ENCODE measurements at places on chromosomes 1 and 21.

- no peak for DNase-seq
Observed at GRCh38 chr1:239677362-239677761, 291.0 kb downstream of the CHRM3 start.

- no peak for DNase-seq
Observed at GRCh38 chr1:245797592-245798348, 643.0 kb downstream of the KIF26B start.

- DNase-seq, result no peak
Observed at GRCh38 chr21:32803651-32804050, 32.1 kb upstream of the PAXBP1 start.

DNA sequence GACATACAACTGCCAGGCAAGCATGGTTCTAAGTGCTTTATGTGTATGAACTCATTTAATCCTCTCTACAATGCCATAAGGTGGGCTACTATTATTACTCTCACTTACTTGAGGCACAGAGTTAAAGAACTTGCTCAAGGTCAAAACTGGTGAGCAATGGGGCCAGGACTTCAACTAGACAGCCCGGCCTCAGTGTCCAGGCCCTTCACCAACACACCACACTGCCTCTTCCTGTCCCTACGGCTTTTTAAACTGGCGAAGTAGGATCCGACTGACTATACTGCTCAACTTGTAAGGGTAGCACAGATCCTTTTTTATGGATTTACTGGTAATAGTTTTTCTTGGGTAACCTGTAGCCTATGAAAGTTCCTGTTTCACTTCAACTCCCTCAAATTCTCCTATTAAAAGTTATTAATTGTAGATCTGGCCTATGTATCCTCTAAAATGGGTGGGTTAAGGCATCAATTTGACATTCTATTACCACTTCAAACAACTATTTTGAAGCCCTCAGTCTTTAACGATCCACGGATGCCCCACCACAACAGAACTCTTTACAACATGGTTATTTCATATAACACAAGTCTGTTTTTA, 4.3 kb downstream of the ERRFI1 start:
- DNase-seq, result no peak

DNA sequence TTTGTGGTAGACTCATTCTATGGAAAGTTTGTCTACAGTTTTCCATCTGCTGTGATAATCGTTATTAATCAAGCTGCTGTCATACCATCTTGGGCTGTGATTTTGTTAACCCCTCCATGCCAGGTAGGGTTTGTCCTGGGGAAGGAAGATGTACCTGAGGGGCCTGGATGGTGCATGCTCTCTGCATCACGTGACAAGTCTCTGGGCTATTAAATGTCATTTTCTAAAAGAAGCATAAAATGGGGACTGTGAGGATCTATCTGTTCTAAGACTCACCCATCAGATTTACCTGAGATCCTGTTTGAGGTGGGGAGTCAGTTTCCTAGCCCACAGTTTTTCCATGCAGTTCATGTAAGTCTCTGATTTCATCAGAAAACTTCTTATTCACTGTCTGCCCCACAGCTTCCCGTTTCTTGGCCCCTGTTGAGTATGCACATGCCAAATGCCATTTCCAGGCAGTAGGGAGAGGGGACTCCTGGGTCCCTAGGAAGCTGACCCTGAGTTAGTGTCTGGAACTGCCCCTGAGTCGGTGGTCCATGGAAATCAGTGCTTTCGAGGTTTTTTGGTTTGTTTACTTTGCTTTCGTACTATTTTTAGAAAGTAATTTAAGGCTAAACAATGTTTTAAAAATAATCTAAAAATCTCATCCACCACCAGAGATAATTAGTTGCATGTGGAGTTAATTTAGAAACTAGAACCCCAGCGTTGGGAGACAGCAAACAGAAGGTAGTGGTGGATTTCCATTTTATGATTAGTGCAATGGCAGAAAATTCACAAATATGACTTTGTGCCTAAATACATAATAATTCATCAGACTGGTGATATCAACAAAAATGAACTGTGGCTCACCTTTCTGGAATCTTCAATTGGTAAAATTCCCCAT, 46.7 kb downstream of the ZBTB18 start:
- no peak for DNase-seq

GRCh38 chr1:171739656-171740055, 2.2 kb downstream of the VAMP4 start:
- DNase-seq, result no peak

- no peak for DNase-seq
Observed at GRCh38 chr1:59298026-59298583, 1.2 kb downstream of the FGGY start.

DNA sequence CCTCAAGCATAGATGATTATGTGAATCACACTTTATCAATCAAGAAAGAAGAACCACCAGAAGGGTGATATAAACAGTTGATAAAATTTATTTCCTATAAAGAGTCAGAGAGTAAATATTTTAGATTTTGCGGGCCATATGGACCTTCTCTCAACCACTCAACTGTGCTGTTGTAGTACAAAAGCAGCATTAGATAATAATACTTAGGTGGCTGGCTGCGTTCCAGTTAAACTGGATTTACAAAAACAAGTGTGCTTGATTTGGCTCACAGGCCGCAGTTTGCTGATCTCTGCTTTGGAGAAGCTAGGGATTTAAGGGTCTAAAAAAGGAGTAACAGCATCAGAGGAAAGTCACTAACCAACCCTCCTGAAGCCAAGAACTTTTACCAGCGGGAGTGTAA, 1406.0 kb downstream of the KCNT2 start:
- no peak for DNase-seq

GRCh38 chr1:60283690-60284089, 210.1 kb upstream of the C1orf87 start:
- DNase-seq, result no peak

DNA sequence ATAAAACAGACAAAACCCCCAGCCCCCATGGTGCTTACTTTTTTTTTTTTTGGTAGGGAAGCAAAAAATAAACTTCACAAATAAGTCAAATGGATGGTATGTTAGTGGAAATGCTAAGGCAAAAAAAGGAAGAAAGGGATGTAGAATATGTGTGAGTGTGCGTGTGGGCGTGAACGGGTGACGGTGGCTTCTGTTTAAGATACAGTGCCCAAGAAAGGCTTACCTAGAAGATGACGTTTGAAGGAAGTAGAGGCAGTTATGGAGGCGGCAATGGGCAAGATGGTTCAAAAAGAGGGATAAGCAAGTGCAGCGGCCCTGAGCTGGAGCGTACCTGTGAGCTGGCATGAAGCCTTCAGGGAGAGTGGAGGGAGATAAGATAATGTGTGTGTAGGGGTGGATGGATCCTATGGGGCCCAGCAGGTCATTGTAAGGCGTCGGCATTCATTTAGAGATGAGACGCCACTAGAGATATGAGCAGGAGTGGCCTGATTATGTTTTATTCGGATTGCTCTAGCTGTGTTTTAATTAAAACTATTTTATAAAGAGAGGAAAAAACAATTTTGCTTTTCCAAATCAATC, 19.9 kb downstream of the LEPR start:
- DNase-seq, result no peak

DNA sequence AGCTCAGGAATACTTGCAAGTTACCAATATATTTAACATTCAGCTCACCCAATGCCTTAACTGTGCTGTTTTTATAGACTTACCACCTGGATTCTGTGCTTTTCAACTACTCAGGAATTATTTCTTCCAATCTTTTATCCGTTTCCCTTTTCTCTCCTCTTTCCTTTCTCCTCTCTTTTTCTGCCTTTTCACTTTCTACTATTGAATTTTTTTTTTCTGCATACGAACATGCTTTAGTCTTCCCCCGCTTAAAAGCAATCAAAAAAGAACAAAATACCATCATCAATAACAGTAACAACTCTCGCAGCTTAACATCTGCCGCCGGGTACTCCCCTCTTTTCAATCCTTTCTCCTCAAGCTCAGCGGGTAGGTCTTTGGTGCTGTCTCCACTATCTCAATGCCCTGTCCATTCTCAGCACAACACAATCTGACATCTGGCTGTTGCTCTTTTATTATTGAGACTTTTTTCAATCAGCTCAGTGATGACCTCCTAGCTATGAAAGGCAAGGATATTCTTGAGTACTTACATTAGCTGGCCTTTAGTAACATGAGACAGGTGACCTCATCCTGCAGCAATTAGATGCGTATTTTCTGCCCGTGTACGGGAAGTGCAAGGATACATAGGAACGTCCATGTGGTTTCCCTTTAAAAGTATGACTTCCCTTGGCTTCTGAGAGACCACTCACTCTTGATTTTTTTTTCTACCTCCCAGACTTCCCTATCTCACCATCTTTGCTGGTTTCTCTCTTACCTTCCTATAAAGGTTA, 40.2 kb upstream of the SIPA1L2 start:
- DNase-seq, result no peak

DNA sequence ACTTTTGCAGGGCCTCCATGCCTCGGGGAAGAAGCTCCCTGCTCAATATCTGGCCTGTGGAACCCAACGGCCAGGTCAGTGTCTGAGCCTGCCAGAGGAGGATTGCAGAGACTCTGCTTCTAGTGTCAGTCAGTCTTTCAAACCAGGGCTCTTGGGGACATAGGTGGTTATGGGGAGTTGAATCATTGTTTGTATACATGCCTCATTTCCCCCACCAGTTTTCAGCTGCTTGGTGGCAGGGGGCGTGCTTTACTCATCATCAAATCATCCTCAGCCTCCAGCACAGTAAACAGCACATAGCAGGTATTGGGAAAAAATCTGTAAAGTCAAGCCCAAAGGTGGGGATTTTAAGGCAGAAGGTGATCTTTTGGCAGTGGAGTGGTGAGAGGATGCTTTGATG, 17.4 kb upstream of the FAM89A start:
- no peak for DNase-seq

DNA sequence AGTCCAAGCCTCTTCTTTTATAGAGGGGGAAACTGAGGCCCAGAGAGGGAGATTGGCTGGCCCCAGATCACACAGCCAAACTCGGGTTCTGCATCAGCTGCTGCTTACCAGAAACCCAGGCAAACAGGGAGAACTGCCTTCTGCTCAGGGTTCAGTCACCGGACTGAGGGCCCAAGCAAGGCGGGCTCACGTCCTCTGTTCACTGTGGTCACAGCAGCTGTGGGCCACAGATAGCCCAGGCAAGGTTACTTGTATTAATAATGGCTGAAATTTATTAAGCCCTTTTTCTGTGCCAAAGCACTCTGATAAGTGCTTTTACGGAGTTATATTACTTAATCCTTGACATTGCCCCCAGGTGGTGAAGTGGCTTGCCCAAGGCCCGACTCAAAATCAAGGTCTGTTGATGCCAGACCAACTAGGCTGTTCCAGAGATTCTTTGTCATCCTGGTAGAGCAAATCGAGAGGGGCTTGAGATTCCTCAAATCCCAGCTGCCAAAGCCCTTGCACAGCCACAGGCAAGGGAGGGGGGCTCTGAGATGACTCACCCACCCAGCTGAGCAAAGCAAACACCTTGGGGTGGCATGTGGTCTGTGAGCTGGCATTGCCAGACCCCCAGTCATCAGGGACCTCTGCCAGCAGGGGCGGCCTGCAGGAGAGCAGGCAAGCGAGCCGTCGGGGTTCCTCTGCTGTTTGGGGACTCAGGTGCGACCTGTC, 36.5 kb downstream of the EPHB2 start:
- no peak for DNase-seq

GRCh38 chr1:35762141-35762540, 7.6 kb downstream of the CLSPN start:
- DNase-seq, result no peak

GRCh38 chr1:229271448-229272159, 693 bp downstream of the RAB4A start:
- peak; percentile 13 for DNase-seq

DNA sequence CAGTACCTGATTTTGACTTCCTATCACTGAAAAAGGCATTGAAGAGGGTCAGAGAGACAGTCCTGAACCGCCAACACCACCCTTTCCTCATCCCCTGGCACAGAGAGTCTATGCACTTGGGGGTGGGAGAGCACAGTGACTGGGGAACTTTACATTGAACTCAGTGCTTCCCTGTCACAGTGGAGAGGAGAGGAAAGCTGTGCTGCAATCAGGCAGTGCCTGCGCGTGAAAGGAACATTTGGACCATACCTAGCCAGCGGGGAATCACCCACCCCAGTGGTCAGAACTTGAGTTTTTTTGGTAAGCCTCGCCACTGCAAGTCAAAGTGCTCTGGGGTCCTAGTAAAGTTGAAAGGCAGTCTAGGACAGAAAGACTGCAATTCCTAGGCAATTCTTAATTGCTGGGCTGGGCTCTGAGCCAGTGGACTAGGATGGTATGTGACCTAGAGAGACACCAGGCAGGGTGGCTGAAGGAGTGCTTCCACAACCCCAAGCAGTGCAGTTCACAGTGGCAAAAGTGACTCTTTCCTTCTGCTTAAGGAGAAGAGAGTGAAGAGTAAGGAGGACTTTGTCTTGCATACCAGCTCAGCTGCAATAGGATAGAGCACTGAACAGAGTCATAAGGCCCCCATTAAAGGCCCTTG, 9.4 kb upstream of the HENMT1 start:
- no peak for DNase-seq

GRCh38 chr1:145922266-145922665, 3.7 kb upstream of the PEX11B start:
- DNase-seq, result no peak

GRCh38 chr1:242641461-242641860, 117.0 kb upstream of the PLD5 start:
- no peak for DNase-seq

GRCh38 chr1:114521396-114522263, 10.6 kb upstream of the TRIM33 start:
- DNase-seq, result no peak

DNA sequence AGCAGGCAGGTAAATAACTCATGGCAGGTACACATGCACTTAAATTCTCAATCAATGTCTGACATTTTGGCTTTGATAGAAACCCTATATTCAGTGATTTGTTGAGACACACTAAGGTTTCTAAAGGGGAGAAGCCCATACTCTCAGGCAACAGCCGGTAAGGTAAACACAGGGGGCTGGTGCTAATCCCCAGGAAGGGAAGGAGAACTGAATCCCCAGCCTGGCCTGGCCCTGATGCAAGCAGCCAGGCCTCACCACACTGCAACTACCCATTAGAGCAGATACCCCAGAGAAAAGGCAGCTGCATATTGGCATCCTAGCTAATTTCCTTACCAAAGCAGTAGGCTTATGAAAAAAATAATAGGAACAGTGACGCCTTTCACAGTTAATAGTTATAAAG, 116.5 kb upstream of the LRRC7 start:
- DNase-seq, result no peak

DNA sequence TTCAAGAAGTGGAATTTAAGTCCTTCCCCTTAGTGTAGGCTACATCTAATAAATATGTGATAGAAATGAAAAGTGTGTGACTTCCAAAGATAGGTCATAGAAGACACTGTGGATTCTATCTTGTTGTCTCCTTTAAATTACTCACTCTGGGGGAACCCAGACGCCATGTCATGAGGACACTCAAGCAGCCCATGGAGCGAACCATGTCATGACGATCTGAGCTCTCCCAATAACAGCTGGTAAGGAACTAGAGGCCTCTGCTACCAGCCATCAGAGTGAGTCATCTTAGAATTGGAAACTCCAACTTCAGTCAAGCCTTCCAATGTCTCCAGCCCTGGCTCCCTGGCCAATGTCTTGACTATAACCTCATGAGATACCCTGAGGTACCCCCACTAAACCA, 6.3 kb downstream of the COA7 start:
- no peak for DNase-seq

GRCh38 chr1:28965271-28965870, 51.0 kb downstream of the EPB41 start:
- DNase-seq, result no peak

GRCh38 chr1:97277891-97278654, 556.5 kb downstream of the PTBP2 start:
- no peak for DNase-seq
